C1 segment of cervical spinal cord (tissue), 14 donors: ENCODE measurements at places on chromosomes 6 and 20.

DNA sequence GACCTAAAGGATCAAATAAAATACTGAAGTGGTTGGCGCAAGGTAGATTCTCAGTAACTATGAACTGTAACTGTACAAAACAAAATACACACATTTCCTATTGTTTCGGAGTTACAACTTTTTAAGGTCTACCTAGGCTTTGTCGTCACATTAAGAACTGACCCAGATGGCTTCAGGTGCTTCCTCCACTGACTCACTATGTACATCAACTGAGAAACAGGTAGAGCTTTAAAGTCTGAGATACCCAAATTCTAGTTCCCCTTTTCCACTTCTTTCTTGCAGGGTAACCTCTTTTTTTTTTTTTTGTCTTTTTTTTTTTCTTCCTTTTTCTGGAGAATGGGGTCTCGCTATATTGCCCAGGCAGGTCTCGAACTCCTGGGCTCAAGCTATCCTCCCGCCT lies 5.5 kb downstream of the SNRPB start:
- DNase-seq: no peak

- no peak for DNase-seq
These were observed 199.7 kb downstream of the SOD2 start for GRCh38 chr6:159493231-159493897.

DNA sequence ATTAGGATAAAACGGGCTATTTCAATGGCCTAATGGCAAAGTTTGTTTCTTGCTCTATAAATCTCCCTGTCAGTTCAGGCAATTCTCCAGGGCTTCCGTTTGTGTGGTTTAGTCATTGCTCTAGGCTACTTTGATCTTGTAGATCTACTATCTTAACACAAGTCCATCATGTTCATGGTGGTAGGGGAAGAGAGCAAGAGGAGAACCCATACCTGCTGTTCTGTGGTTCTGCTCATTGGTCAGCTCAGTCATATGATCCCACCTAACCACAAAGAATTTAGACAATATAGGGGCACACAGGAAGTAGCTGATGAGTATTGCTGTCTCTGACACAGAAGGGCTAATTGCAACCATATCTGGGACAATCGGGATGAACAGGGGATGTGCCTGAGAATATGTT lies 4.9 kb upstream of the DEK start:
- DNase-seq: no peak

GRCh38 chr6:11389977-11390376 lies 147.6 kb upstream of the TMEM170B start:
- DNase-seq: no peak

- no peak for DNase-seq
These were observed 155.8 kb downstream of the PDE7B start for GRCh38 chr6:136007345-136007744.
